Right kidney (tissue), 9 donors: ENCODE measurements at places on chromosomes 7 and 10.

GRCh38 chr7:122802301-122802751 is 83.9 kb downstream of the CADPS2 start:
- no peak for DNase-seq

DNA sequence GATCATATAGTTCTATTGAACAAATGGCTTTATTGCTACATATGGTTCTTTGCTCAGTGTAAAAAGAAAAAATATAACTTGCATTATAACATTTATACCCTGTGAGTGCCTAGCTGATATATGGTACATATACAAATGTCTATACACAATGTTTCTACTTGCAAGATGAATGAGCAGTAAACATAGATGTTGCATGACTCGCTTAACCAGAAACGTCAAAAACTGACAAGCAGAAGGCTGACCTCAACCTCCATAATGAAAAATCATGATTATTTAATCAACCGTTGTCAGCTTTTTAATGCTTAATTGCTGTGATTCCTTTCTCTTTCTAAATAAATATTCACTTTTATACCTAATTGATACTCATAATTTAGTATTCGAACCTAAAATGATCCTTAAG is 183.3 kb downstream of the PTN start:
- no peak for DNase-seq

DNA sequence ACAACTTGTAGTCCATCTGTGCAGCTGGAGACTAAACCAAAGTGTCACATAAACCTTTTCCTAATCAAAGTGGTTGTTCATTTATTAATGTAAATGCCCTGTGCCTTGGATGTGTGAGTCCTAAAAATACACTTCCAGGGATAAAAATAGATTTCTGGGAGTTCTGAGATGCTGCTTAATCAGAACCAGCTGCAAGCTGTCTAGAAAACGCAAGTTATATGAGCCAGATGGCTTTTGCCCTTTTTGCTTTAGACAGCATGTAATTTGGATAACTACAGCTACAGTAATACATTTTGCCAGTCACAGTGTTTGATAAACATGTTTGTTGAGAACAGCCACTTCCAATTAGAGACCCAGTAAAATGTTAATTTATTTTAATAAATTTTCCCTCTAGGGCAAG is 185.1 kb upstream of the PRPS1L1 start:
- no peak for DNase-seq

- no peak for DNase-seq
Measured at GRCh38 chr10:69101451-69102095, 13.7 kb downstream of the SRGN start.
